Right lung (tissue), 10 donors: ENCODE measurements at places on chromosomes 11 and 22. TPM values are rescaled to one million over a fixed set of nuclear protein-coding genes. Genes with fewer than 3 reads are reported as not detected.

DNA sequence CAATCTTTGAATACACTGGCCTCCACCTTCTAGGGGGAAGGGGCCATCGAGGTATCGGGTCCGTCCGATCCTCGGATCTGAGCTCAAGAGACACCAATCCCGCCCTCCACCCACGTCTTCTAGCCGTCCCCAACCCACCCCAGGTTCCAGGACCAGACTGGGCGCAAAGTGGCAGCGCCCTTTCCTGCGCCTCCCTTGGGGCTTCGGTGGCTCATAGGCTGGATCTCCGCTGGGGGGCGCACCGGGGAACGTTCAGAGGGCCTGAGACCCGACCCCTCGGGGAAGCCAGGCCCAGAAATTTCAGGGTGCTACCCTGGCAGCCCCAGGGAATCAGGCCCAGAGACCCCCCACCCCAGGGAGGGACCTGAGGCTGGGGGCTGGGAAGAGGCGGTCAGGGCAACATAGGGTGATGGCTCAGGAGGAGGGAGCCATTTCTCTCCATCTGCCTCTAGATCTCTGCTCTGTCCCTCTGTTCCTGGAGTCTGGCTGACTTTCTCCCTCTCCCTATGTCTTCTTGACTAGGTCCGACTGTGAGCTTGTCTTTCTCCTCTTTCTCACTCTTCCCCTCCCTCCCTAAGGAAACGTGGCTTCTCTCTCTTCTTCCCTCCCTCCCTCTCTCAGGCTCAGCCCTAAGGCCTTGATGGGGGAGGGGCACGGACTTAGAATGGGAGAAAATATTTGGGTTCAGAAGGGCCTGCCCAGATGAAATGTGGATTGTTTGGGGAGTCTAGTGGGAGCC lies 1.1 kb downstream of the CREB3L1 start:
- peak; percentile 55 for DNase-seq

GRCh38 chr11:64139049-64139448 lies 26.9 kb downstream of the MACROD1 start:
- DNase-seq = no peak

GRCh38 chr22:38078046-38078840 lies 5.7 kb downstream of the SLC16A8 start:
- no peak for DNase-seq

GRCh38 chr11:36237391-36237790 lies 51.8 kb downstream of the COMMD9 start:
- peak; percentile 40 for DNase-seq

DNA sequence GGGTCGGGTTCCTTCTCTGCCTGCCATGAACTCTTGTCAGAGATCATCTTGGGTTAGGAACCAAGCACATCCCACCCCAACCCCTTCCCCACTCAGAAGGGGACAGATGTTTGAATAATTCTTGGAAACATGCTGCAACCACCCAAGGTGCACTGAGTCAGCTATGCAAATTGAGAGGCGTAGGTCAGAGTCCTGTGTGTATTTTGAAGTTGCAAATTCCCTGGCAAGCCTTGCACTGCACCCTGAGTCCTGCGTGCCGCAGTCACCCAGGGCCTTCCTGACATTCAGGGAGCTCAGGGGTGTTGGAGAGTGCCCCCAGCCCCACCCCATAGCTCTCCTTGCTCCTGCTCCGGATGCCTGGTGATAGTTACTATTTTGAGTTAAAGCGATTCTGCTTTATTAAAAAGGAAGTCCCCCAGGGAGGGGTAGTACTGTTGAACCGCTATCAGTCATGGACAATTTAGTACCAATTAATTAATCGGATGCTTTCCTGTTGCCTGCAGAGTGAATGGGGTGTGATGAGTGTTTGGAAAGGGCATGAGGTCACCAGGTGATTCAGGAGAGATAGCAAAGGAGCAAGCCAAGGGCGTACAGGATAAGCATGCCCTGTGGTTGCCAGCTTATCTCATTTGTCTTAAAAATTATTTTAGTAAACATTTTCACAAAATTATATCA lies 123.7 kb downstream of the GRIK4 start:
- no peak for DNase-seq

- no peak for DNase-seq
Observed at GRCh38 chr11:43548916-43549315, 131.6 kb upstream of the HSD17B12 start.

DNA sequence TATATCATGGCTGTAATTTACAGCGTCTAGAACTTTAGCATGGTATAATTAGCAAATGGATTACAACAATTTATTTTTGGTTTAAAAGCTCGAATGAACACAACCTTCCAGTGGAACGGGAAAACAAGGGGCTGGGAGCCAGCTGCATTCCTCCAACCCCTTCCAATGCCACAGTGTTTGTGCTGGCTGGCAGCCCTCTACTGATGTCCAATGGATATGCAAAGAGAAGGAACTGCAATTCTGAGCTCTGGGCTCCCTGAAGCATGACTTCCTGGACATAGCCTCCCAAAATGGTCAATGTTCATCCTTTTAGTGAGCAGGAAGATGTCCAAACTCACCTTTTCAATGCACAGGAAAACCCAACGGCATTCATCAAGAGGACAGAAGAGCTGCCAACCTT lies 288.3 kb downstream of the TENM4 start:
- no peak for DNase-seq

DNA sequence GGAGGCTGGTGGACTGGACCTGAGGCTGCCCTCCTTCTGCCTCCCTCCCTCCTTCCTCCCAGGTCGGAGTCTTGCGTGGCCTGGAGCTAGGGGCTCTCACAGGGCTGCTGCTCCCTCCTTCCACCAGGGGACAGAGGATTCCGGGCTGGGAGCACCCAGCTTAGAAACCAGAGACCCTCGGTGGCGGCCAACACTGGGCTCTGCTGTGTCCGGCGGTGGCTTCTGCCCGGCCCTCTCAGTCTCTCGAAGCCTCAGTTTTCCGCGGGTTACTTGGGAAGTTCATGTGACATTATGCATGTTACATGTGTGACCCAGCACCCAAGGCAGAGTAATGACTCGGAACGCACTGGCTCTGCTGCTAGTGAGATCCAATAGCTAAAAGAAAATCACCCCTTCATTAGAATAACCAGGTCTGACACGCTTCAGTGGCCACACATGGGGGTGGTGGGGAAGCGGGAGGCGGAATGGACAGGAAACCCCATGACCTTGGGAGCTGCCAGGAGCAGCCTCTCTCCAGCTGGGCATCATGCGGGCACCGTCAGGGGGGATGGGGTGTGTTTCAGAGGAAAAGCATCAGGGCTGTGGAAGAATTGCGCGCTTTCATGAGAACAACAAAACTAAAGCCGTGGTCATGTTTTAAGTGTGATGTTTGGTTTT lies 5.9 kb upstream of the MRGPRG start:
- DNase-seq = no peak

DNA sequence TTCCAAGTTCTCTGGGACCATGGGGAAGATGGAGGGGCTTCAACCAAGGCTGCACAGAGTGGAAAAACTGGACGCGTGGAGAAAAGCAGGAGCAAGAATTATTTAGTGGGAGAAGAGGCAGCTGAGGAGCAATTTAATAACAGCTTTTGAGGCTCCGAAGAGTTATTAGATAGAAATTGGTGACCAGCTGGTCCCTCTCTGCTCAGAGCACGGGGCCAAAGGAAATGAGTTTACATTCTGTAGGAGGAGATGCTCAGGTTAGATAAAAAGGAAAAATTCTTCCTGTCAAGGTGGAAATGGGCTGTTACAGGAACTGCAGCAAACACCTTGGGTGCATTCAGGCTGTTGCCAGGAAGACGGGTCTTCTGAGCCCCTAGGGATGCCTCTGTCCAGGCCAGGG lies 47.0 kb upstream of the GALNT18 start:
- no peak for DNase-seq

DNA sequence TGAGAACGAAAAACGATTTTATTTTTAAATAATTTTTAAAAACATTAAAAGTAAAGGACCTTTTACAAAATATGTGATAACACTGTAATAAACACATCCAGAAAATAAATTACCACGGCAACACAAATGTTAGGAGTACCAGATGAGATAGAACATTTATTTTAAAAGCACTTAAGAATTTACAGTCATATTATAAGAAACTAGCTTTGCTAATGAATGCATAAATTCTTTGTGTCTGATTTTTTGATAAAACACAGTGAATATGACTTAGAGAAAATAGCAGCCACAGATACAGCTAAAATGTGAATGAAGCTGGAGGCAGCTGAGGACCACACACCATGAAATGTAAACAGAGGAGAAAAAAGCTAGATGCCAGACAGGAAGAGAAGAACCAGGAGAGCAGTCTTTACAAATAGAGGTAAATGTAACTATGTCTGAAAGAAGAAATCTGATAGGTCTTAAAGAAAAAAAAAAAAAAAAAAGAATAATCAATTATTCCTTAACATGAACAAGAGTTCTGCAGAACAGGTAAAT lies 14.6 kb downstream of the CCDC34 start:
- DNase-seq = no peak

The LMO1 gene
- polyA plus RNA-seq = 0.23 TPM

The PNPLA5 gene
- 0.08 TPM for polyA plus RNA-seq

The CD3G gene
- 1.0 TPM for polyA plus RNA-seq

The CAT gene
- polyA plus RNA-seq = 209 TPM
